ENCODE measurements at places on chromosomes 13 and 19.

- DNase-seq = no peak
Observed at GRCh38 chr13:40158218-40158617, 502.8 kb downstream of the COG6 start.

- no peak for DNase-seq
Observed at GRCh38 chr19:30968841-30969399, 380.3 kb downstream of the TSHZ3 start.

GRCh38 chr13:112574416-112574815, 13.5 kb downstream of the TUBGCP3 start:
- DNase-seq = no peak

- DNase-seq = no peak
Observed at GRCh38 chr19:48953141-48953540, 1.5 kb upstream of the BAX start.

- DNase-seq = no peak
Observed at GRCh38 chr19:21084343-21084742, 2.3 kb downstream of the ZNF714 start.

DNA sequence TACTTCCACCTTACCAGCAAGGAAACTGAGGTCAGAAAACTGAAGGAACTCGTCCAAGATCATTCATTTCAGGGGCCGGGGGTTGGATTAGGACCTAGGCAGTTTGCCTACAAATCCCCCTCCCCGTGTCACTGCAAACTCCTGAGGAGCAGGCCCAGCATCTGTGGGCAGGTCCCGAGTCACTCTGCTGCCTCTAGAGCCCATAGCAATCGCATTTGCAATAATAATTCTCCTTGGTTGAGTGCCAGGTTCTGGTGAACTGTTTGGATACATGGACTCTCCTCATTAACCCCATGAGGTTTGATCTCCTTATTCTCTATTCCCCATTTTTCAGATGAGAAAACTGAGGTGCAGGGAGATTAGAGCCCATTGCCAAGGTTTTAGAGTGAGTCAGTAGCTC, 903 bp downstream of the PIN1 start:
- DNase-seq = no peak

DNA sequence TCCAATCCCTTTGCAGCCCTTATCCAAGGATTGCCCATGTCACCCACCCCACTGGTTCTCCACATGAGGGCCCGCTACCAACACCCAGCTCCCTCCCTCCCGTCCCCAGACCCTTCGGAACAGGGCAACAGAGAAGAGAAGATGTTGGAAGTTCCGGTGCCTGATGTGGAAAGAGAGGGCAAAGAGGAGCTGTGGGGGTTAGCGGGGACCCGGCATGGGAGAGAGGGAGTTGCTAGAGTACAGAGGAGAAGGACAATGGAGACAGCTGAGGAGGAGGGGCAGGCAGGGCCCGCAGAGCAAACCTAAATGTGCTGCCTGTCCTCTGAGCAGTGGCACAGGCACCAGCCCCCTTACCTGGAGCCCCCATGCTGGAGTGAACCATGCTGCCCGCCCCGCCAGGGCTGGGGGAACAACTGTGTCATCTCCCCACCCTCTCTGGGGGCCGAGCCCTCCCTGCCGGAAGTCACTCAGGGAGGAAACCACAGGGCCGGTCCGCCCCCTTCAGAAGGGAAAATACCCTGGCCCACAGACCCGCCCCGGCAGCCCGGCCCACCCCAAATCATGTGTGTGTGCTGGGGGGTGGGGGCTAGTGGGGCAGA, at the start of gene POU2F2:
Gene POU2F2 (minus strand): TSS at position 417 of the 599 bp plus-strand sequence. CDS start 35 bp downstream, at position 382.
- peak; percentile 92 for DNase-seq

- DNase-seq = no peak
Observed at GRCh38 chr13:36806102-36806501, 12.9 kb upstream of the RFXAP start.

DNA sequence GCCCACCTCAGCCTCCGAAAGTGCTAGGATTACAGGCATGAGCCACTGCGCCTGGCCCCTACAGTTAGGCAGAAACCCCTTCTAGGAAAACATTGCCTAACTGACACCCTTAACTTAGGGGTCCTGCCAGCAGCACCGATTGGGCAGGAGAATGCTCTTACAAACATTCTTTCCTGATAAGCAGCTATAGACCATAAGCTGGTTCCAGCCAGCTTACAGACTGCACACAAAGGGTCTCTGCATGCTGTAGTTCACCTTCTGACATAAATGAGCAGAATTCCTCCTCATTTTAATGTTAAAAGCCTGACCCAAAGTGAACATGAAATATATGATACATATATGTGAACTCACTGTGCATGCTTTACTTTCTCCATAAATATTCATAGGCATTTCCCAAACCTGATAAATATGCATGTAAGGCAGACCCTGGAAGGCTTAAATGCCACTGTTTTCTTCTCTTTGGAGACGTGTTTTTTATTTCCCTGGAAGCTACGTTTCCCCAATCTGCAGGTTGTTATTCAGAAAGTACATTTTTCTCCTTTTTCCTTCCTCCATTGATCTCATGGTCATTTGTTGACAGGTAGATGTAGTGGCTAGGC, 48.5 kb upstream of the KL start:
- DNase-seq = no peak

DNA sequence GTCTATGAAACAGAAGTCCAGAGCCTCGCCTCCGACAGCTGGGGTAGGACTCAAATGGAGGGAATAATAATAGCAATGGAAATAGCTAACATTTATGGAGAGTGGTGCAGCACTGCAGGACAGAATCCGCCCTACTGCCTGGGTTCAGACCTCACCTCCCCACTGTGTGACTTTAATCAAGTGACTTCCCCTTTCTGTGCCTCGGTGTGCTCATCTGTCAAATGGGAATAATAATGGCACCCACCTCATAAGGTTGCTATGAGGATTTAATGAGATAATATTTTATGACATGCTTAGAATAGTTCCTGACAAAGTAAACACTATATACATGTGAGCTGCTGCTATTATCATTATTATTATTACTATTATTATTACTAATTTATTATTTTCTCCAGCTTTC, 3.2 kb downstream of the LRFN1 start:
- no peak for DNase-seq

DNA sequence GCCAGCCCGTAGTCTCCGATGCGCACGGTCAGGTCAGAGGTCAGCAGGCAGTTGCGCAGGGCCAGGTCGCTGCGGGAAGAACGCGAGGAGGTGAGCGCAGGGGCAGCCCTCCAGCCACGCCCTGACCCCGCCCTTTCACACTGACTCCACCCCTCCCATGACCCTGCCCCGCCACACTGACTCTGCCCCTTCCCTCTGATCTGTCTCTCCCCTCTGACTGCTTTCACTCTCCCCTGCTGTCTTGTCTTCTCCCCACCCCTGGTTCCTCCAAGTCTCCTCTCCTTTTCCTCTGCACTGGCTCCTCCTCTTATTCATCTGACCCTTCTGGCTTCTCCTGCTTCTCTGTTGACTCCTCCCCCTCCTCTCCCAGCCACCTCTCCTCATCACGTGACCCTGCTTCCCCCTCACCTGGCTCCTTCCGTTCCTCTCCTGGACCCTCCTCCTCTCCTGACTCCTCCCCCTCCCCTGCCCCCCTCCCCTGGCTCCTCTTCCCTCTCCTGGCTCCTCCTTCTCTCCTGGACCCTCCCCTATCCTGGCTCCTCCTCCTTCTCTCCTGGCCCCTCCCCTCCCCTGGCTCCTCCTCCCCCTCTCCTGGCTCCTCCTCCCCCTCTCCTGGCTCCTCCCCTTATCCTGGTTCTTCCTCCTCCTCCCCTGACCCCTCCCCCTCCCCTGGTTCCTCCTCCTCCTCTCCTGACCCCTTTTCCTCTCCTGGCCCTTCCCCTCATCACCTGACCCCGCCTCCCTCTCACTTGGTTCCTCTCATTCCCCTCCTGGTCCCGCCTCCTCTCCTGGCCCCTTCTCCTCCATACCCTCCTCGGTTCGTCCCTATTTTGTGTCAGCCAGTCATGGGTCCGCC, 9.9 kb downstream of the LMTK3 start:
- no peak for DNase-seq

GRCh38 chr13:27112006-27112405, 59.6 kb downstream of the USP12 start:
- DNase-seq = no peak

DNA sequence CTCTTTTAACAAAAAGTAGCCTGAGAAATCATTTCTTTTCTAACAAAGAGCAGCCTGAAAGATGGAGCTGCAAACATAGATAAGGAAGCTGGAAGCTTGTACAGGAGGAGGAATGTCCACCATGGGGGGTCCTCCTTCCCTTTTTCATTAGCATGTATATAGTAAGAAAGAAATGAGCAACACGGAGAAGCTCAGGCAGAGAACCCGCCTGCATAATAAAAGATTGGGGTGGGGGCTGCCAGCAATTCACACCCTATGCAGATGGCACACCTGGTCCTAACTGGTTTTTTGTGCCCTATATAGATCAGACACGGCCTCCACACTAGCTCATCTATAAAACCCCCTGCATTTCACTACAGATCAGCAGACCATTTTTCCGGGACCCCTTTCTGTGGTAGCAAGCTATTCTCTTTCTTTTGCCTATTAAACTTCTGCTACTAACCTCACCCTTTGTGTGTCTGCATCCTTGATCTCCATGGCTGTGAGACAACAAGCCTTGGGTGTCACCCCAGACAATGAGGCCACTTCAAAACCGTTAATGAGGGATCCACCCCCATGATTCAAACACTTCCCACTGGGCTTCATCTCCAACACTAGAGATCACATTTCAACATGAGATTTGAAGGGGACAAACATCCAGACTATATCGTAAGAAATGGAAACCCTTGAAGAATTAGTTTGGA, 167.5 kb upstream of the FREM2 start:
- no peak for DNase-seq

DNA sequence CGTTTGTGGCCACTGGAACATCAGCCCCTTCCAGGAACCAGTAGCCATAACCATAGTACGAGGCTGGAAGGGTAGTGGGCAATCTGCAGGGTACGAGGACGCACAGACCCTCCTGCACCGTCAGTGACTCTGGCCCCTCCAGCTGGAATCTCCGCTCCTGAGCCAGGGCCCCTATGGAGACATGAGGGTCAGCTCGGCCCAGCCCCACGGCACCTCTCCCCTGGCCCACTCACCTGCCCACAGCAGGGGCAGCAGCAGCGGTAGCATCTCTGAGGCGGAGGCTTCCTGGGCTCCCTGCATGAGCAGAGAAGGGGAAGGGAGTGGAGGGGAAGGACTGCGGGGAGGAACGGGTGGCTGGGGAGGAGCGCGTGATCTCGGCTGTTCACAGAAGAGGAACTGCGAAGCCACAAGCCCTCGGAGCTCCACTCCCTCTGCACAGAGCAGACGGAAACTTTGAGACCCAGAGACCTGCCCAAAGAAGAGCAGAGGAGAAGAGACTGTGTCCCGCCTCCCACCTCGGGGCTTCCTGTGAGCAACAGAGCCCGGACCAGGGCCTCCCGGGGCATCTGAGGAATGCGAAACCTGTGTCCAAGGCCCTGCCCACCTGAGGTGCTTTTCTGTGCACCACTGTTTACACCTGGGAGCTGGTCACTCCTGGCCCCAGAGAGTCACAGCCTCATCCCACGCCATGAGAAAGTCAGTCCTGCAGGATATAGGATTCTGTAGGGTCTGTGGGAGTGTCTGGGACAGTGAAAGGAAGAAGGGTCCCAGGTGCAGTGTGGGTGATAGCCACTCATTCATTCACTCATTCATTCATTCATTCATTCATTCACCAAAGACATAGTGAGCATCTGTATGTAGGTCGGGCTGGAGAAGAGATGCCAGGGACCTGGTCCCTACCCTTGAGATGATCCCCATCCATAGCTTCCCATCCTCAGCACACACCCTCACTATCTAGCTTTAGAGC, at the start of gene SIGLEC6:
Gene SIGLEC6 (minus strand): TSS at position 322 of the 967 bp plus-strand sequence. CDS start 22 bp downstream, at position 300.
- peak; percentile 64 for DNase-seq

- DNase-seq = no peak
Observed at GRCh38 chr13:23074075-23074828, 106.5 kb upstream of the SGCG start.

- DNase-seq = no peak
Observed at GRCh38 chr19:4773047-4773640, 18.4 kb upstream of the FEM1A start.

- DNase-seq = no peak
Observed at GRCh38 chr13:101416181-101417042, at the start of gene NALCN. TSS of gene NALCN (minus strand) at chr13:101416508. CDS start at chr13:101399126, 17,382 bp downstream.

- no peak for DNase-seq
Observed at GRCh38 chr13:89878904-89879303, 1468.6 kb upstream of the MIR17HG start.
